Activated CD4-positive, alpha-beta T cell treated with anti-CD3 and anti-CD28 coated beads, Interleukin-2, amount 10 ng/mL, durations not matched to agents 24 days and 14 days (primary cell): ENCODE measurements at places on chromosomes 6 and 20. TPM values are rescaled to one million over a fixed set of nuclear protein-coding genes. Genes with fewer than 3 reads are reported as not detected.

- peaks cover 6% of the 10 kb centered on the region for H3K4me1 ChIP-seq
- H3K4me3 ChIP-seq = no peak overlapping the region
- H3K27ac ChIP-seq = no peak overlapping the region
- no peak for DNase-seq
- H3K36me3 ChIP-seq = no peaks in the 10 kb centered on the region
Measured at GRCh38 chr6:53192682-53193188, 44.1 kb upstream of the GCM1 start.

- no peak overlapping the region for H3K27ac ChIP-seq
- peaks cover 8% of the 10 kb centered on the region for H3K36me3 ChIP-seq
- H3K4me1 ChIP-seq = peaks cover 14% of the 10 kb centered on the region
- H3K27me3 ChIP-seq = no peaks in the 10 kb centered on the region
Measured at GRCh38 chr6:4844108-4844507, 67.9 kb downstream of the CDYL start.

The SLC44A4 gene
- total RNA-seq = 0.21 TPM in 1 of 2 replicates, not detected in the other

- no peaks in the 10 kb centered on the region for H3K27me3 ChIP-seq
- DNase-seq = no peak
- H3K4me1 ChIP-seq = no peaks in the 10 kb centered on the region
- no peak overlapping the region for H3K27ac ChIP-seq
Measured at GRCh38 chr6:87342829-87343228, 1.8 kb upstream of the C6orf163 start.

DNA sequence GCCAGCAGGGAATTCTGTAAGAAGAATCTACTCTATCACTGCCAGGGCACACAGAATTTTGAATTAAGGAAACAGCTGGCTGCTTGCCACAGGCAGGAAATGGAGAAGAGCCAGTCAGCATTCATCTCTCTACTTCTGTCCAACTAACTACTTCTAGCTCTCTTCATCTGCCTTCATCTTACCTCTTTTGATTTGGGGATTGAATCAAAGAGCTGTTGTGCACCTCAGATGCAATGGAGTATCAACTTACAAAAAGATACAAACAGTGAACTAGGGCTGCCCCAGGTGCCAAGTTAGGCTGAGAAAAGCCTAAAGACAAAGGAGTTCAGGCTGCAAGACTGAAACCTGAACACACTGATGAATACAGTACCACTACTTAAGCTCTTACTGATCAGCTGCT is 82.0 kb downstream of the PTPRK start:
- DNase-seq = no peak

GRCh38 chr6:44778513-44778912 is 391.0 kb downstream of the CDC5L start:
- H3K27me3 ChIP-seq = peaks cover 2% of the 10 kb centered on the region
- H3K27ac ChIP-seq = no peak overlapping the region
- H3K4me3 ChIP-seq = no peak overlapping the region
- no peaks in the 10 kb centered on the region for H3K4me1 ChIP-seq
- peaks cover 2% of the 10 kb centered on the region for H3K36me3 ChIP-seq

The PRKN gene
- total RNA-seq = not detected in 2 replicates

DNA sequence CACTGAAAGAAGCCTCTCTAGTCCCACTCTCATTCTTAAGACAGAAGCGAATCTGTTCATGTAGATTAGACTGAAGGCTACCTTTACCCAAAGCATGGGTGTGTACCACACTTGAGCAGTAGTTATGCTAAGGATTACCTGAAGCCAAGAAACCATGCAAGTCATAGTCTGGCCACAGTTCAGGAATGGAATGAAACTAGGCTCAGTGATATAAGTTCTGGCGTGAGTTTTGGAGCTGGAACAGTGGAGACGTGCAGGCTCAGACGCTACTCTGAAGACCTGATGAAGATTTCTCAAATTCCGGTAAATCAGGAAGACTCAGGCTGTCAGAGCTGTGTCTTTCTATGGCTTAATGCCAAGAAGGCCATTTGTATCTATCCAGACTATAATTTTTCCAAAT is 219.9 kb downstream of the HDGFL1 start:
- H3K4me1 ChIP-seq = no peaks in the 10 kb centered on the region
- no peak overlapping the region for H3K27ac ChIP-seq
- H3K36me3 ChIP-seq = no peaks in the 10 kb centered on the region
- no peaks in the 10 kb centered on the region for H3K27me3 ChIP-seq
- H3K4me3 ChIP-seq = no peak overlapping the region

DNA sequence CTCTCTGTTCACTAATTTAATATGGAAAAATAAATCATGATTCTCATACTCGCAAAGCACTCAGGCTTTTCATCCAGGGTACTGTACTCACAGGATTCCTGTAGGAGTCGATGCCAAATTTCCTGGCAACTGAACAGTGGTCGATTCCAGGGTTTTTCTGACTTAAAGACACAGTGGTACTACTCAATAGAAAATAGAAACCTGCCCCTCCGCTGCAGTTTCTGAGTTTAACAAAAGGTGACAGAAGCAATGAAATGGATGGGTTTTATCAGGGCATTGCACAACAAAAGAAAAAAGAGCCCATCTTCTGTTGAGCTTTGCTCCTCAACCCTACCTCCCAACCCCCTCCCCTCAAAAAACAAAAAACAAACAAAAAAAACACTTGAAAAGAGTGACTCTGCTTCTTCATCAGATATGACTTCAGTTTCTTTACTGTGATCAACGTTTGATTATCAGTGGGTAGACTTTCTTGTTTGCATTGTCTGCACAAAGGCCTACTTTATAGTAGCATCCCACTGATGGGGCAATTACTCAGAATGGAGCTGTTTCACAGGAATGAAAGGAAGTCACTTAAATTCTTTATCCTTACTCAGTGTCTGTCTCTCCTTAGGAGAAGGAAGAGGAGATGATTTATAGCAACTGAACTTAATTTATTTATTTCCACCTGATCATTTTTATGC is 96.2 kb upstream of the FOXO3 start:
- peaks cover 39% of the 10 kb centered on the region for H3K27me3 ChIP-seq
- H3K4me3 ChIP-seq = no peak overlapping the region
- no peaks in the 10 kb centered on the region for H3K4me1 ChIP-seq
- H3K36me3 ChIP-seq = no peaks in the 10 kb centered on the region
- H3K27ac ChIP-seq = no peak overlapping the region
- DNase-seq = peak; percentile 28
